ENCODE measurements at places on chromosomes 11 and 22. TPM values are rescaled to one million over a fixed set of nuclear protein-coding genes. Genes with fewer than 3 reads are reported as not detected.

The MPZL3 gene
- total RNA-seq, result 20.6 TPM

DNA sequence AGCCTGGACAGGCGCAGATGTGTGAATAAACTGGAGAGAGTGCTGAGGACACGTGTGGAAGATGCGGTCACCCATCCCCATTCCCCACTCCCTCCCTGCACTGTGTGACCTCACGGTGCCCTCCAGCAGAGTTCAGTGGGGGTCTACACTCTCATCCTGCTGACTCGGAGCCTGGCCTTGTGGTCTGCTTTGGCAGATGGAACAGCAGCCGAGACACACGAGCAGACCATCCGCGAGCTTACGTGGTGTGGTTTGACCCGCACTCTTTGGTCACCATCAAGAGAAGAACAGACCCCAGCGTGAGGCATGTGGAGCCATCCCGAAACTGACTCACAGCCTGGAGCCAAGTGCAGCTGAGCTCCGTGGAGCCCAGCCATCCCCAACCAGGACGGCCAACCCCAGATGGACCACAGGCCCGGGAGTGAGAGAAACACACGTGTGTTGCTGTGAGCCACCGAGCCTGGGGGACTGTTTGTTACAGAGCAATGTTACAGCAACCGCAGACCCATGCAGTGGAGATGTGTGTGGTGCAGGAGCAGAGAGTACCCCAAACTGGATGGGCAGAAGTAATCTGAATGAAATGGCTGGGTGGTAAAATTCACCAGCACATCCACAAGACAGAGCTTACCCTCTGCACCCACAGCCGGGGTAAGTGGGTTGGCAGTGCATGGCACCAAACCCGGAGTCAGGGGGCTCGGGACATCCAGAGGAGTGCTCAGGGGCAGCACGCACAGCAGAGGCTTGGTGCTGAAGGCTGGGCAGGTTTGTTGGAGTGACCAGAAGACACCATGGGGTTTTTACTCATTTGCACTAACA is 90.7 kb downstream of the RTL6 start:
- no peak for DNase-seq

DNA sequence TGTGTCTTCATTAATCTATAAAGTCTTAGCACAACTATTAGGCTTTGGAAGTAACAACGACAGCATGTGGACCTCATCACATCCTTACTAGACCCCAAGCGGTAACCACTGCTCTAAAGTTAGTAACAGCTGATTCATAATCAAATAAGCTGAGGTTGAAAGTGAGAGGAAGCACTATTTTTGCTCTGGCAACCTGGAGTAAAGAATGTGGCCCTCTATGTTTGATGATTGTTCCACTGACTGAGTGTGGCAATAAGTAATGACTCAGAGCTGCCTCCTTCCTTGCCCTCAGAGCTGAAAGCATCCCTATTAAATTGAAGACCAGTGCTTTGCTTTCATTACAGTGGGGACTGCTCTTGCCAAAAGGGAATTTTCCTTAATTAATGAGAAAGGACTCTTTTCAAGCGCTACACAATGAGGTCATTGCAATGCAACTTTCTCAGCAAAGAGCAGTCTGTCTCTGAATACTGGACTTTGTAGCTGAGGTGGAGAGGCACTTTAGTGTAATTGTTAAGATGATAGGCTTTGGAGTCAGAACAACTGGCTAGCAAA is 906.1 kb upstream of the RAG2 start:
- DNase-seq, result peak; percentile 55

- DNase-seq, result no peak
These were observed 17.9 kb downstream of the RAB38 start for GRCh38 chr11:88157370-88157769.

DNA sequence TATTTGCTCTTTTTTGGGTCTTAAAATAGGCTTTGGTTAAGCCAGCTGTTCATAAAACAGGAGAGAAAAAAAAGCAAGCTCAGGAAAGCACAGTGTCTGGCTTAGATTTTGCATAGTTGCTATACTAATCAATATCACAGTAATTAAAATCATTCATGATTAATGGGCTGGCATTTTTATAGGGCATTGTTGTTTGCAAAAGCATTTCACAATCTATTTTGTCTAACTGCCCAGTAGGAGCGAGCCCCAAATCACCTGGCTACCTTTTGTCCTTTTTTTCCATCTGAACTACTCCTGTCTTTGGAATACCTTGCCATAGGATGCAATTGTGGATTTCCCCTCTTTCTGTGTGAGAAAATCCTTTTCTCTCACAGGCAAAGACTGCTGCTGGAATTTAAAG is 619.8 kb downstream of the JRKL start:
- DNase-seq, result no peak

The MEI1 gene
- total RNA-seq, result not detected

- no peak for DNase-seq
These were observed 39.4 kb downstream of the ZBTB16 start for GRCh38 chr11:114098927-114099326.

DNA sequence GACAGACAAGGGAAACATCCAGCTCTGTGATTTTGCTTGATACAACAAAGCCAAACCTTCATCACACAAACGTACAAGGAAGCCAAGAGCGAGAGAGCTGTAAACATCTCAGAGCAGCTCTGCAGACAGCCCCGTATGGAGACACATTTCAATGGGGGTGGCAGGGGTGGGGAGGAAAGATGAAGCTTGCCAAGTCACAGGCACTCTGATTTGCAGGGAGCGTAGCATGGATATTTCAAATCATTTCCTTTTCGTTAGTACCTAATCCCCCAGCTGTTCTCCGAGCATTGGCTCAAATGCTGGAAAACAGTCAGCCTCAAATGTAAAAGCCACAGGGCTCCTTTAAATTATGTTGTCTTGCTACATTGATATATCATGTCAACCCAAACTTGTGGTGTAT is 458.9 kb upstream of the CADM1 start:
- DNase-seq, result no peak

GRCh38 chr11:22415476-22415875 is 77.3 kb downstream of the SLC17A6 start:
- no peak for DNase-seq

DNA sequence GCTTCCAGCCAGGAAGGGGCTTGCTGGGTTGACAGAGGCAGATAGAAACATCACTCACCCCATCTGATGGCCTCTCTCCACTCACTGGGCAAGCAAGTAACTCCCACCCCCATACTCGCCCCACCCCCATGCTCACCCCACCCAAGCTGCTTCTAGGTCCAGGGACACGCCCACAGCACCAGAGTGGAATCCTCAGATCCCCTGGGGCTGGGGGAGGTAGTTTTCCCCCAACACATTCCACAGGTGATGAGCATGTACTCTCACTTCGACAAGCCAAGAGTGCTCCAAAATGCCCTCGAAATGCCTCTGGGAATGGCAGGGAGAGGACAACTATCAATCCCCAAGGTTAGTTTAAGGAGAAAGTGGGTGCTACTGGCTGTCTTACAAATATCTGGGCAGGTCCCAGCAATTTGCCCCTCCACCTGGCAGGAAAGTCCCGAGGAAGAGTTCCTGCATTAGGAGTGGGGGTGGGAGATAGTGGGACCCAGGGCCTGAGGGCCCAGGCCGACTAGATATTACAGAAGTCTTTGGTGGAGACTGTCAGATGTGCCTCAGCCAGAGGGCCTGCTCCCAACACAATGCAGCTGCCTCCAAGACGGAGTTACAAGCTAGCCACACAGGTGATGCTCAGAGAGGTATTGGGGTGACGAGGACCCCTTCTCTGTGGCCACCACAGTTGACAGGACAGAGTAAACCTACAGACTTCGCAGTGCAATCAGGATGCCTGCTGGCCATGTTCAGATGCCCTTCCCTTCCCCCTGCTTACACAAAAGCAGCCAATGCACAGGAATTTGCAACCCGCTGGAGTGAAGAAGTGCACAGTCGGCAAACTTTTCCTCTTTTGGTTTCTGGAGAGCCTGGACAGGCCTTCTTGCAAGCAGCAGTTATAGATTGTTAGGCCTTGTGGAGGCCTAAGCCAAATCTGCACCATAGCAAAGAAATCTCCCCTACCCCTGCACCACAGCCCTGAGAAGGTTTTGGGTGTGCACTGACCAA is 2.9 kb upstream of the LMO1 start:
- no peak for DNase-seq

GRCh38 chr11:64918017-64918416 is 1.0 kb upstream of the ATG2A start:
- DNase-seq, result peak; percentile 67

DNA sequence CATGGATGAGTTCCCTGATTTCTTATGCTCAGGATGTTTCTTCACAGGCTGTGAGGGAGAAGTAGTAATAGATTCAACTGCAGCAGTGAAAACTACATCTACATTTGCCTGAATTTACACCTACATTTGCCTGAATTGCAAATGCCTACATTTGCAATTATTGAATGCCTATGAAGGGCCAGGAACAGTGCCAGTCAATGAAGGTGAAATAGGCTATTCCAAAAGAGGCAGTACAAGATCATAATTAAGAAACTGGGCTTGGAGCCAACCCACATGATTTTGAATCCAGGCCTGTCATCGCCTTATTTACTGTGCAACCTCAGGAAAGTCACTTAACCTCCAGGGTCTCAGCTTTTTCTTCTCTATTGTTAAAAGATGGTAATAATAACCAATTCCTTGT is 1353.3 kb downstream of the FAM181B start:
- DNase-seq, result no peak

- peak; percentile 93 for DNase-seq
These were observed 26.2 kb upstream of the TPBGL start for GRCh38 chr11:75214411-75214821.

The TIGD3 gene
- 1.8 TPM for total RNA-seq

The GLYAT gene
- total RNA-seq, result 0.77 TPM
